ENCODE measurements at places on chromosomes 4 and X.

- peak; percentile 71 for DNase-seq
Observed at GRCh38 chrX:12949927-12950656, 24.8 kb upstream of the TMSB4X start.

- DNase-seq, result no peak
Observed at GRCh38 chr4:153519687-153520086, 53.5 kb downstream of the TMEM131L start.

GRCh38 chrX:45007598-45007997 is 134.6 kb downstream of the KDM6A start:
- DNase-seq, result no peak

GRCh38 chrX:154488336-154489075 is 1.9 kb downstream of the SLC10A3 start:
- no peak for DNase-seq

DNA sequence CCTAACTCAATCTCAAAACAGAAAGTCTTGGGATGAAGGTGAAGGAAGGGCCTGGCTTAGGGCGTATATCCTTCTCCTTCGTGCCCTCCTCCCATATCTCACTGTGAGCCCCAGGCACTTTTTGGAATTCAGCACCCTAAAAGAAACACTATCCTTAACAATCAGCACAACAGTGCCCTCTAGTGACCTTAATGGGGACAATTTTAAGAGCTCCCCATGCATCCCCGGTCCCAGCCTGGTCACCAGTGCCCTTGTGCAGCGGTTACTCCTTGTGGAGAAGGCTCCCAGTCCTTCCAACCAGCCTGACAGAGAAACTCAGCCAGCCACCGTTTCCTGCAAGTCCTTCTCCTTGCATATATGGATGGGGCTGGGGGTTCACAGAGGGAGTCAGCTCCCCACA is 4.2 kb downstream of the PAK3 start:
- DNase-seq, result peak; percentile 7

DNA sequence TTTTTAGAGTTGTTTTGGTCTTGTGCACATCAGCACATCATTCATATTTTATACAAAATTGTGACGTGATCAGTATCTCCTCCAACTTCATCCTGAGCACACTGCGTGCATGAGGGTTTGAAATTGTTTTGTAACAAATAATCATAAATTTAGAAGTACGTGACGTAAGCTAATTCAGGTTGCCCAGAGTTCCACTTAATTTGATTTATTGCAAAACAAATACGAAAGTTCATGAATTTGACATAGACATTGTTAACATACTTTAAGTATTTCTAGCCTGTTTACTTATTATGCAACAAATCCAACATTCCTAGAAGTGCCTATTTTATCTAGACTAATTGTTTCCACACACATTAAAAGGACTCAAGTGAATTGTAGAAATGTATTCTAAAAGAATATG is 48.3 kb downstream of the MAP7D3 start:
- DNase-seq, result no peak

- no peak for DNase-seq
Observed at GRCh38 chr4:183181081-183181480, 82.0 kb downstream of the WWC2 start.

GRCh38 chrX:151019856-151020255 is 36.7 kb downstream of the HMGB3 start:
- no peak for DNase-seq

- no peak for DNase-seq
Observed at GRCh38 chr4:182286035-182286434, 42.8 kb downstream of the TENM3 start.

GRCh38 chrX:51876441-51876840 is 17.0 kb upstream of the MAGED1 start:
- DNase-seq, result no peak

DNA sequence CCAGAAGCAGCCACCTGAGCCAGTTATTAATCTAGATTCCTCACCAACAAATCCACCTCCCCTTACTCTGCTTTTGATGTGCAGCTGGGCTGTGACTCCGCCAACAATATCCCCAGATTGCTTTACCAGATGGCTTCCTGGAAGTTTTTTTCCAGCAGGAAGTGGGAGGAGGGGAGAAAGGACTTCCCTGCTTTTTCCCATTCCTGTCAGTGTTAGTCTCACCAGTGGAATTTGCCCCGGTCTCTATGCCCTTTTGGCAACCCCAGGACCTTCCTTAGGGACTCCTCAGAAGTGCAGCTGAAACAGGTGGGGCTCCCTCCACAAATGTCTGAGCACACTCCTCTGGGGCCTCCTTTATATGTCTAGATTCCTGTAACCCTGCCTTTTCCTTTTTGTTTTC is 465.2 kb upstream of the IGFBP7 start:
- no peak for DNase-seq

DNA sequence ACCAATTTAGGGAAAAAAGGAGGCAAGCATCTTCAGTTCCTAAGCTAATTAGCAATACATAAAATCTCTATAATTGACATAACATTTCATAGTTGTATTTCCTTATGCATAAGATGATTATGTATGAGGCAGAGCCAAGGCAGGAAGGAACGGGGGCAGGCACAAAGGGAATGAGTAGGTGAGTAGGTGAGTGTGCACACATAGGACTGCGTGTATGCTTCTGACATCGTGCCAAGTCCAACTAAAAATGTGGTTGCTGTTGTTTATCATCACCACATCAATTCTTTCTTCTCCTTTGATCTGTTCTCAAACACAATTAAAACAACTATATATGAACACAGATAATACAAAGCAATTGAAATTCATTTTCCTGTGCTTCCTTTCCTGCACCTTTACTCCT is 131.2 kb downstream of the UNC5C start:
- no peak for DNase-seq

- no peak for DNase-seq
Observed at GRCh38 chr4:2426711-2427275, 8.0 kb downstream of the CFAP99 start.

DNA sequence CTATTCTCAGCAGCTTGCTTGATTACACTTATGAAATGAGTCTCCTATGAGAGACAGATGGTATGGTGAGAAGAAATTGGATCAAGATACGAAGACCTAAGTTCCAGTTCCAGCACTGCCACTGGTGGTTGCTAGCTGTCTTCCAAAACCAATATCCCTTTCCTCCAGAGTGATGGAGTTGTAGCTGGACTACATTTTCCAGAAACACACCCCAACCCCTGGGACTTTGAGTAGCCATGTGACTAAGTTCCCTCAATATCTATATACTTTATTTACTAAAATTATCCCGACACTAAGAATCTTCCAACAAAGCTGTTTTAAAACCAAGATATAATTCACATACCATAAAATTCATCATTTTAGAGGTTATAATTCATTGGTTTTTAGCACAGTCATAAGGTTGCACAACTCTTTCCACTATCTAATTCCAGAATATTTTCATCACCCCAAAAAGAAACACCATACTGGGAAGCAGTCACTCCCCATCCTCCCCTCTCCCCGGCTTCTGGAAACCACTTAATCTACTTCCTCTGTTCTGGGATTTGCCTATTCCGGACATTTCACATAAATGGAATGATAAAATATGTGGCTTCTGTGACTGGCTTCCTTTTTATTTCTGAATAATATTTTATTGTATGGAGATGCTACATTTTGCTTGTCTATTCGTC is 118.0 kb downstream of the MANBA start:
- DNase-seq, result no peak

GRCh38 chr4:83417566-83417965 is 38.1 kb downstream of the HELQ start:
- no peak for DNase-seq

GRCh38 chr4:26052663-26053541 is 138.9 kb downstream of the SMIM20 start:
- no peak for DNase-seq

DNA sequence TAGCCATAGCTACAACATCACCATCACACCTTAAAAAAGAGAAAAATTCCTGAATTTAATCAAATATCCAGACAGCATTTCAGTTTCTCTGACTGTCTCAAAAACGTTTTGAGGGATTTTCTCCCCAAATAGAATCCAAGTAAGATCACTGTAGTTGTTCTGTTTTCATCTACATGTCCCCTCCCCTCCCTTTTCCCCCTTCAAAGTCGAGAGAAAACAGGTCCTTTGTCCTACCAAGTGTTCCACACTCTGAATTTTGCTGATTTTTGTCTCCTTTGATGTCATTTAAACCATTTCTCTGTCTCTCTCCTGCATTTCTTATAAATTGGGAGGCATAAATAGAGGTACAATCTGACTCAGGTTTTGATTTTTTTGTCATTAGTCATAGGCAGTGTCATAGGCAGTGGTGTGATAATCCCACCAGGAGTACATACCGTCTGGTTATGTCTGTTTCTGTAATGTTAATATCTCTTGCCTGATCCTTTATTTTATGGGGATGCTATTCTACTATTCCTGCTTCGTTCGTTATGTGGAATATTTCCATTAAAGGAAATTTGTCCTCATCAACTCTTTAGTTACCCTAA is 348.6 kb downstream of the PTTG2 start:
- DNase-seq, result no peak

GRCh38 chr4:8252301-8253173 is 17.0 kb upstream of the HTRA3 start:
- DNase-seq, result no peak

- DNase-seq, result no peak
Observed at GRCh38 chrX:151977923-151978322, 3.4 kb upstream of the GABRE start.

- no peak for DNase-seq
Observed at GRCh38 chrX:74814681-74815080, 110.6 kb downstream of the NEXMIF start.

DNA sequence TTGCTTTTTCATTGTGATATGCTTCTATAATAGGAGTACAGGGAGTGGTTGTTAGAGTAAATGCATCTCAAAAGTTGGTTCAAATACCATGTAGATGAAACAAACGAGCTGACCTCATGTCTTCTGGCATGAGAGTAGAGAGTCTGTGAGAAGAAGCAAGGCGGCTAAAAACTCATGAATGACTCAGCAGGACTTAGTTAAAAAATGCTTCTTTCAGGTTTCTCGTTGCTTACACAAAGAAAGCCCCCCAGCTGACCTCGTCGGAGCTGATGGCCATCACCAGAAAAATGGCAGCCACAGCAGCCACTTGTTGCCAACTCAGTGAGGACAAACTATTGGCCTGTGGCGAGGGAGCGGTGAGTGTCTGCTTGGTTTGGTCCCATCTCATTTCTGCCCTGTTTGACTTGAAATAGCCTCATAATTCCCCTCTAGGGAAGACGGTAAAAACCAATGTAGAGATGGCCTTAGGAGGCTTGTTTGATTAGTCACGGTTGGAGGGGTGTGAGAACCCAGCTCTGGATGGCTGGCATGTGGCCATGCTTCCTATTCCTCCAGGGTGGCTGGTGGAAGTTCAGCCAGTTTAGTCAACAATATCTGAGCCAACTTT is 14.5 kb downstream of the AFP start:
- no peak for DNase-seq

DNA sequence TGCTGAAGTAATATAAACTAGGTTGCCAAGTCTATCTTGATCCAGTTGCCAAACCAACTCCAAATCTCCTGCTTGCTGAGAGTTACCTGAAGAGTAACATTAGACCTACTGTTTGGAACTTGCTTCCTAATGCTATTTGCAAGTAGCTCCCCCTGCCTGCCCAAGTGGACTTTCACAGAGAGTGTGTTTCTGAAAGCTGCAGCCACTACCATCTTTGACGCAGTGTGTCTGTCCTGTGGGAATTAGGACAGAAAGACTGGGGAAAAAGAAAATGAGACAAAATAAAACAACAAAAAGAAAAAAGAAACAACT is 195.0 kb upstream of the HS3ST1 start:
- no peak for DNase-seq

DNA sequence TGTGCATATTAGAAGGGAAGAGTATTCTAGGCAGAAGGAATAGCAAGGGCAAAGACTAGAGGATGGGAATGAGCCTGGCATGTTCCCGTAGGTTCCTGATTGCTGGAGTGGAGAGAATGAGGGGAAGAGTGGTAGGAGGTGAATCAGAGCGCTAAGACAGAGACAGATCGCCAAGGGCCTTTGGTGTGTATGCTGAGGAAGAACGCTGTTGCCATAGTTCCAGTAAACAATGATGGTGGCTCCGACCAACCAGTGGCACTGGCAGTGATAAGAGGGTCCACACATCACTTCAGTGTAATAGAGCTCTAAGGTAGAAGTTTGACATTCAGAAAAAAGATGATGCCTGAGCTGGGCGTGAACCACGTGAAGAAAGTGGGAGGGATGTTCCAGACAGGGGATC is 966 bp downstream of the TBC1D25 start:
- no peak for DNase-seq

DNA sequence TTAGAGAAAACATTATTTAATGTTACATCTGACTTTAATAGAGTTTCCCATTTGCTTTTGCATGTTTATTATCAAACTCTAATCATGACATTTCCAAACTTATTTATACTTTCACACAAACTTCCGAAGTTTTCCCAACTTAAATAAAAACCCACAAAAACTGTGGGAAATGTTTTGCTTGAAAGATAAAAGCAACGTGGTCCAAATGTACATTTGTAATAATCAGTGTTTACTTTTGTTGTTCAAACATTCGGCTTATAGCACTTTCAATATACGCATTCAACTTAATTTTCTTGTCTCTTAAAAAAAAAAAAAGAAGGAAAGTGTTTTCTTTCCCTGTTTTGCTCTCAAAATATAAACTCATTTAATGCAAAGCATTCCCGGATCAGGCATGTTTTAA is 51.0 kb downstream of the STX18 start:
- no peak for DNase-seq

DNA sequence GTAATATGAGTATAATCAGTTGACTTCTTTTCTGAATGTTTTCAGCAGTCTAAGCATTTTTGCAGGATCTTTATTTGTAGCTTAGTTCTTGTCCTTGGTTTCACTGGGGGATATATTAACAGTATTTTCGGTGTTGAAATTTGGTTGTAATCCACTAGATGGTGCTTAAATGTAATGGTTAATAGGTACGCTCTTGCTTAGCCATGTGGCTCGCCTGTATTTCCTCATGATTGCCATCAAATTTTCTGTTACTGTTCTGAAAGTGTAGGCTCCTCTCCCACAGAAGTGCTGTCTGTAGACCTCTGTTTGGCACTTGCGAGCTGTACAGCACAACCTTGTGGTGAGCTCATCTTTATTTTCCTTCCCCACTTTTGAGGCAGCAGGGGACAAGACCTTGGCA is 3.9 kb upstream of the FAAH2 start:
- DNase-seq, result no peak

DNA sequence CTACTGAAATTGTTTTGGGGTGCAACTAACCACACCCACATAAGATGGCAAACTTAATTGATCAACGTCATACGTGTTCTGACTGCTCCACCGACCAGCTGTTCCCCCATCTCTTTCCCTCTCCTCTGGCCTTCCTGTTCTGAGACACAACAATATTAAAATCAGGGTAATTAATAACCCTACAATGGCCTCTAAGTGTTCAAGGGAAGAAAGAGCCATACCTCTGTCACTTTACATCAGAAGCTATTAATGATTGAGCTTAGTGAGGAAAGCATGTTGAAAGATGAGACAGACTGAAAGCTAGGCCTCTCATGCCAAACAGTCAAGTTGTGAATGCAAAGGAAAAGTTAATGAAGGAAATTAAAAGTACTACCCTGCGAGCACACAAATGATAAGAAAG is 173.9 kb upstream of the FTHL17 start:
- DNase-seq, result no peak

DNA sequence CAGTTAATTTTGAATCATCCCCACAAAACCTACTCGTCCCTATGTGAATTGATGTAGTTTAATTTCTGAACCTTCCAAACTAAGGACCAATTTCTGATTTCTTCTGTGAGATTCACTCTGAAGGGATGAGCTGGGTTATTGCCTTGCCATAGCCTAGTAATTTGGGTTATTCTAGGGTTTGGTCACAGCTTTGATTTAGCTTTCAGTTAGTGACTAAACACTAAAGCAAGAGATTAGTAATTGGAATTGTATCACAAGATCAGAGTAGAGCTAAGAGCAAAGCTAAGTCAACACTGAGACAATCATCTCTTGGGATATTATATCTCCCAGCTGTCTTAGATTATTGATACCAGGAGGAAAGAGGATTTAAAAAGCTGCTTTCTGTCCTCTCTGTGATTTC is 588.0 kb downstream of the CCSER1 start:
- DNase-seq, result no peak

All from stimulated activated CD4-positive, alpha-beta T cell treated with anti-CD3 and anti-CD28 coated beads, Interleukin-12 subunit alpha, Interleukin-12 subunit beta, amount 100 ng/mL, for 4 hours (primary cell).